HFFc6 (cell line): ENCODE measurements at places on chromosomes 1 and 21. TPM values are rescaled to one million over a fixed set of nuclear protein-coding genes. Genes with fewer than 3 reads are reported as not detected.

DNA sequence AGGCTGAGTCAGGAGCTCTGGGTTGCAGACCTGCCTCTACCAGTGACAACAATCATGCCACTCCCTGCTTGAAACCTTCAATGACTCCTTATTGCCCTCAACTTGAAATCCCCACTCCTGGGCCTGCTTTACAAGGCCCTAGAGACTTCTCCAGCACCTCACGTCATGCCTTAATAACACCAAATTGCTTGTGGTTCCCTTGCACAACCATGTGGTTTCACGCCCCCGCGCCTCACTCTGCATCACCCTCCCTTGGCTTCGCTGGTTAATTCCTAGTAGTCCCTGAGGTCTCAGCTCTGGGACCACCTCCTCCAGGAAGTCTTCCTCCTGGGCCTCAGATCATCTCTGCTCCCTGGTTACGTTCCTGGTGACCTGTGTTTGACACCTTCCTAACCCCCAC is 33.0 kb downstream of the EPHA2 start:
- peak; percentile 64 for DNase-seq

DNA sequence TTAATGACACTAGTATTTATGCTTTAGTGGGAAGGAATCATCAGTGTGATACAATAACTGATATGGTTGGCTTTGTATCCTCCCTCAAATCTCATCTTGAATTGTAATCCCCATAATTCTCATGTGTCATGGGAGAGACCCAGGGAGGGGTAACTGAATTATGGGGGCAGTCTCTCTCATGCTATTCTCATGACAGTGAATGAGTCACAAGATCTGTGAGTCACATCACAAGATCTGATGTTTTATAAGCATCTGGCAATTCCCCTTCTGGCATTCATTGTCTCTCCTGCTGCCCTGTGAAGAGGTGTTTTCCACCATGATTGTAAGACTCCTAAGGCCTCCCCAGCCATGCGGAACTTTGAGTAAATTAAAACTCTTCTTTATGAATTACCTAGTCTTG is 1760.3 kb downstream of the NCAM2 start:
- DNase-seq = no peak

LRRC42 gene
- total RNA-seq = 40.2 to 42.2 TPM (median 41.1 TPM) in 3 replicates

- DNase-seq = no peak
Observed at GRCh38 chr21:39650801-39651200, 38.1 kb downstream of the B3GALT5 start.

DNA sequence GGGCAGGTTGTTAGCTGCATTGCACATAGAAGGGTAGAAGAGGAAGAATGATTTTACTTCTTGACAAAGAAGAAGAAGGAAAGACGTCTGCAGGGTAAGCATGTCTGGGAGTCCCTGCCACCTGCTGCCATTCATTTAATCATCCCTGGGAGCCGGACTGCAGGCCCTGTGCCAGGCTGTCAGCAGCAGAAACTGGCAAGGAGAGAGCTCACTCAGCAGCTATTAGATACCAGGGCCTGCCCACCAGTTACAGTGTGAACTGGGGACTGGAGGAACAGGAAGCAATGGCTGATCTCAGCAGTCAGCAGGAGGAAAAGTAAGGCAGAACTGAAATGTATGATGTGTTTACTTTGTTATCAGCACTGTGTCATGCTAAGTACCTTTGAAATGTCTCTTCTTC is 75.7 kb upstream of the C1orf87 start:
- DNase-seq = no peak

FLVCR1 gene
- 2.5 to 4.0 TPM (median 3.7 TPM) in 3 replicates for total RNA-seq

FAM163A gene
- not detected in 3 replicates for total RNA-seq

- peak; percentile 72 for DNase-seq
Observed at GRCh38 chr1:151534662-151535278, 5.3 kb upstream of the TUFT1 start.

- peak; percentile 41 for DNase-seq
Observed at GRCh38 chr1:240189386-240189989, 97.8 kb downstream of the FMN2 start.

GRCh38 chr1:66393586-66394287 is 140.2 kb upstream of the SGIP1 start:
- DNase-seq = no peak

LCE6A gene
- not detected in 3 replicates for total RNA-seq

DNA sequence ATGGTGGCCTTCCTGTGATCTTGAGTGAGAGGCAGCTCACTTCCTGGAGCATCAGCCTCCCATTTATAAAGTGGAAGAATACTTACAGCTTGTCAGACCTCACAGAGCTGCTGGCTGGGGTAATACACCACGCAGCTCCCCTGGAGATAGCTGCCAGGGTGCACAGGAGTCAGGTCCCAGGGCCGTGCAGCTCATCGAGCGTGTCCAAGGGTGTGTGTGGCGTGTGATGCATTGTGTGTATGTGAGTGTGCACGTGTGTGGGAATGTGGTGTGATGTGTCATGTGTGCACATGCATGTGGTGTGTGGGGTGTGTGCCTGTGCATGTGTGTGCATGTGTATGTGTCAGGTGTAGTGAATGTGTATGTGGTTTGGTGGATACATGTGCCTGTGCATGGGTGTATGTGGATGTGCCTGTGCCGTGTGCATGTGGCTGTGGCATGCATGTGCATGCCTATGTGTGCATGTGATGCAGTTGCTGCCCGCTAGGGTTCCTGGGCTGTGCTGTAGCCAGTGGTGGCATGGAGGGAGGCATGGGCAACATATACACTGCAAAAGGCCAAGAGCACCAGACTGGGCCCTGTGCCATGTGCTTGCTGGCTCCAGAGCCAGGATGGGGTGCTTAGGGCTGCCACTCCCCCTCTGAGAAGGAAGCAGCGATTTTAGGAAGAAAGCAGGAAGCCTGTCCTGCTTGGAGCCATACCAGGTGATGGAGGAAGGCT is 24.6 kb downstream of the WNT3A start:
- DNase-seq = no peak

STUM gene
- total RNA-seq = not detected in 2 replicates

DNA sequence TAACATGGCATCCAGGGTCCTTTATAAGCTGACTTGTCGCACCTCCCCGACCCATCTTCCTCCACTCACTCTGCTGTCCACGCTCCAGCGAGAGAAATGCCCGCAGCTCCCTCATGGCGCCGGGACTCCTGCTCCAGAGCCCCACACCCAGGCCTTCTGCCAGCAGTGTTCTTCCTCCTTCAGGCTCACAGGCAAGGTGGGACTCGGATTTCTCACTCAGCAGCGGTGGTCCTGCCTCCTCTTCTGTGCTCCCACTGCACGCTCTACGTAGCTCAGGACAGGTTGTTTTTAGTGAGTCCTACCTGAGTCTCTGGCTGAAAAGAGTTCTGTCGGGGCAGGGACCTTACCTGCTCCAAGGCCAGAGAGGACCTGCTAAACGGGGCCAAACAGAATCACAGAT is 11.2 kb downstream of the THEMIS2 start:
- DNase-seq = no peak

PAPPA2 gene
- 0.30 to 0.46 TPM (median 0.30 TPM) in 3 replicates for total RNA-seq

- DNase-seq = no peak
Observed at GRCh38 chr1:24204116-24204515, 17.0 kb upstream of the IFNLR1 start.

DNA sequence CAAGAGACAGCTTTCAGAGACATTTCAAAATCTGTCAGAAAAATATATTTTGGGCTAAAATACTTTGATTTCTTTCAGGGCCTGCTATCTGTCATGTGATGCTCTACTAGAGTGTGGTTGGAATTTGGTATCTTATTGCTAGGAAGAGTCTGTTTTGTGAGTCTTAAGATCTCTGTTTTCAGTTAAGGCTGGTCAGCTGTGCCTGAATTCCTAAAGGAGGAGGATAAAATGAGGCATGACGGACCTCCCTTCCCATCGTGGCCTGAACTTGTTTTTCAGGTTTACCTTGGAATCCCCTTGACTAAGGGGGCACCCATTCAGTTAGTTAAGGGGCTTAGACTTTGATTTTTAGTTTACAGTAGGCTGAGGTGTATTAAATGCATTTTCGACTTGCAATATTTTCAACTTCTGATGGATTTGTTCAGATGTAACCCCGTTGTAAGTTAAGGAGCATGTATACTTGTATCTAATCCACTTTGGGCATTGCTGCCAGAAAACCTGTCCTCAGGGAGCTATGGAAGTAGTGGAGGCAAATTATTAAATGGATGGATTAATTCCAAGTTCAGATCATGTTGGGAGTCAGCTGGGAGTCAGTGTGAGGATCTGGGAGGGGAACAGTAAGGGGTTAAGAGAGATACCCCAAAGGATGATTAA is 18.3 kb downstream of the CAPN2 start:
- DNase-seq = no peak

GRCh38 chr1:229371624-229372023 is 28.8 kb upstream of the CCSAP start:
- DNase-seq = no peak

GRCh38 chr1:172967936-172968335 is 82.8 kb downstream of the TNFSF18 start:
- no peak for DNase-seq

RGS13 gene
- not detected in 3 replicates for total RNA-seq

DNA sequence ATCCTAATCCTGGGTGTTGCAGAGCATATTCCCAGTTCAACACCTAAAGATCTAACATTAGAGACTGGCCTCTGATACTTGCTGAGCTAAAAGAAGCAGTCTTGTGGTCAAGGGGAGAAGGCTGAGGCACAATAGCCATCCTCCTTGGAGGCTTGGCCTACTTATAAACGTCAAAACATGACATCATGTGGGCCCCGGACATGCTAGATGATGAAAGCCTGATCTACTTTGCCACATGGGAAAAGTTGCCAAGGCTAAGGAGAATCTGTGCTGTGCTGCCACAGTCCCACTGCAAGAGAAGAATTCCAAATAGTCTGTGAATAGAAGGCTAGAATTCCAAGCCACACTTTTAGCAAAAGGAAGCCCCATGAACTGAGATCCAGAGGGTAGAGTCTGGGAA is 43.9 kb upstream of the SAMD13 start:
- DNase-seq = no peak

DNA sequence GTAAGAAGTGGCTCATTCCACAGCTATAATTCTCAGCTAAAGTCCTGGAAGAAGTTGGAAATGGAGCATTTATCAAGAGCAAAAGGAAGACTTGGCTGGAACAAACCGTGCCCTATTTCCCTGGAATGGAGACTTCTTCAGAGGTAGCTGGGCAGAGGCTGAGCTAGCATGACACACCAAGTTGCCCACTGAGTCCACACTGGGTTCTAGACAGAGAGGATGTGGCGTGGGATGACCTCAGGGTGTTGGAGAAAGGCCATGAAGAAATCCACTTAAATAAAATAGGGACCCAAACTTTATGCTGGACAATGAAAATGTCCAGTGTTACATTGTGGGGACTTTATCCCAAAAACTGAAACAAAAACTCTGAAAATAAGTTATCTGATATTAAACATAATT is 116.2 kb downstream of the KCNJ6 start:
- DNase-seq = no peak

- DNase-seq = no peak
Observed at GRCh38 chr1:34983700-34984355, 1.3 kb downstream of the TMEM35B start.

DNA sequence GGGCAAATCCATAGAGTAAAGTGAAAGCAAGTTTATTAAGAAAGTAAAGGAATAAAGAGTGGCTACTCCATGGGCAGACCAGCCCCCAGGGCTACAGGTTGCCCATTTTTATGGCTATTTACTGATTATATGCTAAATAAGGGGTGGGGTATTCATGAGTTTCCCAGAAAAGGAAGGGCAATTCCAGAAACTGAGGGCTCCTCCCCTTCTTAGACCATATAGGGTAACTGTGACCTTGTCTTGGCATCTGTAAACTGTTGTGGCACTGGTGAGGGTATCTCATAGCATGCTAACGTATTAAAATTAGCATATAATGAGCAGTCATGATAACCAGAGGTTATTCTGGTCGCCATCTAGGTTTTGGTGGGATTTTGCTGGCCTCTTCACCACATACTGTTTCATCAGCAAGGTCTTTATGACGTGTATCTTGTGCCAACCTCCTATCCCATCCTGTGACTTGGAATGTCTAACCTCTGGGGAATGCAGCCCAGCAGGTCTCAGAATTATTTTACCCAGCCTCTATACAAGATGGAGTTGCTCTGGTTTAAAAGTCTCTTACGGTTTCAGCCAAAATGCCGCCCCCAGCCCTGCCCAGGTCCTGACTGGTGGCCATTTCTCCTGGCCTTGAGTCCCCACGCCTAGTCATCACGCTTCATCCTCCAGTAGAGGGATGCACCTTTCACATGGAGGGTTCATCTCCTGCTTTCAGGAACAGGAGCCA is 982 bp upstream of the TRIM17 start:
- DNase-seq = no peak

DNA sequence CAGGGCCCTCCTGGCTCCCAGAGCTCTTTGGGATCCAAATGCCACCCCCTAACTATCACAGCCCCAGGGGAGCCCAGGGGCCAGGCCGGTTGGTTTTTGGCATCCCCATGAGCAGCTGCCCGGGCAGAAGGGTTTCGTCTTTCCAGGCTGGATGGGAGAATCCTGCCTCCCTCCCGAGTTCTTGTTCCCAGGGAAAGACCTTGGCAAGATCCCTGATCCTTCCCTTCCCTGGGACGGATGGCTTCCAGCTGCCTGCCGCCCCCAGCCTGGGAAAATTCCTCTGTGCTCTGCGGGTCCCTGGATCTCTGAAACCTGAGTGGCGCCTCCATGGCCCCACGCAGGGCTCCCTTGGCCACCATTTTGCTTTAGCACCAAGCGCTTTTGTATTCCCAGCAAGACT is 55.6 kb downstream of the TAS1R2 start:
- DNase-seq = no peak

- DNase-seq = no peak
Observed at GRCh38 chr1:30302858-30303257, 420.5 kb downstream of the MATN1 start.

GBP7 gene
- not detected in 3 replicates for total RNA-seq

EIF3I gene
- total RNA-seq = 277 to 294 TPM (median 286 TPM) in 3 replicates

- no peak for DNase-seq
Observed at GRCh38 chr1:18293291-18293690, 185.7 kb downstream of the IGSF21 start.

- DNase-seq = peak; percentile 66
Observed at GRCh38 chr1:40862008-40862863, at the start of gene CITED4. Gene CITED4 (minus strand): TSS chr1:40862363. CDS start chr1:40862127, 236 bp downstream.

DNA sequence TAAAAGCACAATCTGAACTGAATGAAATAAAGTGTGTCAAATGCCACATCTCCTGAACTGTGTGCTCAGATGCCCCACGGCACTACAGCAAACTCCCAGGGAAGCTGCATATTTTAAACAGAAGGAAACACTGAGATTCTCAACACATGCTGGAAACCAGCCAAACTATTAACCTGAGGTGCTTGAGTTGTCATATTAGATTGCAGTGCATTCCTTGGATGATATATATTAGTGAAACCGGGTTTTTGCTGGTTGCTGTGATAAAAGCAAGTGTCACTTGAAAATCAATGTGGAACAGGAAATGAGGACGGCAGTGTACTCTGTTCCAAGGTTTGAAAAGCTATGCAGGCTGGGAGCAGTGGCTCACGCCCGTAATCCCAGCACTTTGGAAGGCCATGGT is 8.7 kb downstream of the SYNJ1 start:
- no peak for DNase-seq

- DNase-seq = peak; percentile 4
Observed at GRCh38 chr1:84996846-84997666, at the start of gene MCOLN2. Gene MCOLN2 (minus strand): TSS chr1:84997113. CDS start chr1:84996872, 241 bp downstream.

- DNase-seq = peak; percentile 15
Observed at GRCh38 chr1:42385283-42385682, 4.7 kb downstream of the RIMKLA start.

GRCh38 chr1:113178522-113178921 is 105.5 kb downstream of the LRIG2 start:
- no peak for DNase-seq

- no peak for DNase-seq
Observed at GRCh38 chr1:145688328-145688727, 18.8 kb downstream of the PDZK1 start.
